Suppressor macrophage treated with lipopolysaccharide for 4 hours (primary cell): ENCODE measurements at places on chromosomes 2 and 18.

GRCh38 chr18:48842259-48843061 is 108.3 kb downstream of the SMAD7 start:
- DNase-seq = no peak

- DNase-seq = no peak
Measured at GRCh38 chr2:142307616-142308115, 176.8 kb upstream of the LRP1B start.

DNA sequence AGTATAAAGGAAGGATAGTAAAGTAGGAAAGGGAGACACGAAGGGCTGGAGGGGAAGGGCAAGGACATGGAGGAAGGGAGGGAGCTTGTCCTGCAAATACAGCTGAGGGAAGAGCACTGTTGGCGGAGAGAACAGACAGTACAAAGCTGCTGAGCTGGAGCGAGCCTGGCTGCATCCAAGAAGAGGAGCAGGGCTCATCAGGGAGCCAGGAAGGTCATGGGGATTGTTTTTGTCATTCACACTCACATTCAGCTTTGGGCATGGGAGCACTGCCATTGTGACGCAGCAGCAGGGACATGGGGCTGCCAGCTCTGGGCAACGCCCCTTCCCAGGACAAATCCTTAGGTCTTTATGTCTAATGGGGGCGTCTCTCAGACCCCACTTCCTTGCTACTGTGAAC is 125.1 kb downstream of the COPS8 start:
- DNase-seq = no peak

DNA sequence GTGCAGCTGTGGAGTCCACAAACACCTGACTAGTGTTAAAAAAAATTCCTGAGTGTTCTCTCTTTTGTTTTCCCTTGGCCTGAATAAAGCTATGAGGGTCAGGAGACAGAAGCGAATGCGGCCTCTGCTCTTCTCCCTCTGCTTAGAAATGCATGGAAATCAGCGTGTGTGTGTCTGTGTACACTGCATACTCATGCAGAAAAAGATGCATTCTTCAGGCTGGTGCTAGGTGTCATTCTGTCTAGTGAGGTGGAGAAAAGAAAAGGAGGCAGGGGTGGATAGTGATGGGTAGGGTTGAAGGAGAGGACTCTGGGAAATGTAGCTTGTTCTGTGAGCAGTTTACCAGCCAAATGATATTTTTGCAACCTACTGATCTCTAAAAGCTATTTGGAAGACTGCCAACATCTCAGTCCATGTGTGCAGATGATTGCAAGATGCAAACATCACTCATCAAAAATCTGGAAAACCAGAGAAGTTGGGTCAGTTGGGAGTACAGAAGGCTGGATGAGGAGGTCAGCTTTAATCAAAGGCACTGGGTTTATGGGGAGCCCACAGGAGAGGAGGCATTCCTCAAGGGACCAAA is 177.7 kb downstream of the INSIG2 start:
- no peak for DNase-seq

- DNase-seq = peak; percentile 92
Measured at GRCh38 chr2:174035981-174036742, 71.0 kb upstream of the SP3 start.

GRCh38 chr2:46943881-46944798 is 28.5 kb upstream of the MCFD2 start:
- DNase-seq = no peak

GRCh38 chr2:72919414-72920317 is 2.3 kb downstream of the EMX1 start:
- DNase-seq = no peak

DNA sequence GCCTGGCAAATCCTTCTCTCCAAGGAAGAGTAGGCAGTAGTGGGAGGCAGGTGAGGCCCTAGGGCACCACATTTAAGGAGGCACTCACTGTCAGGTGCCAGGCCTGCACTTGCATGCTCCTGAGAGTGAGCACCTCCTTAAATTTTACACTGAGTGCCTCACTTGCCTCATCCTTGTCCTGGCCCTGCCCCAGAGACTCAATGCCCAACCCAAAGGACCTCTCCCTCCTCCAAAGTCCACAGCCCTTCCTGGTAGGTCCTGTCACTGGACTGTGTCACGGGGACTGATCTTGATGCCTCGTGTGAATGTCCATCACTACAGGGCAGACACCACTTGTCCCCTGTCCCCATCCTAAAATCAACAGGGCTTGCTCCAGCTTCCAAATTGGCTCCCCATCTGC is 235.6 kb downstream of the ZBTB7C start:
- DNase-seq = no peak

DNA sequence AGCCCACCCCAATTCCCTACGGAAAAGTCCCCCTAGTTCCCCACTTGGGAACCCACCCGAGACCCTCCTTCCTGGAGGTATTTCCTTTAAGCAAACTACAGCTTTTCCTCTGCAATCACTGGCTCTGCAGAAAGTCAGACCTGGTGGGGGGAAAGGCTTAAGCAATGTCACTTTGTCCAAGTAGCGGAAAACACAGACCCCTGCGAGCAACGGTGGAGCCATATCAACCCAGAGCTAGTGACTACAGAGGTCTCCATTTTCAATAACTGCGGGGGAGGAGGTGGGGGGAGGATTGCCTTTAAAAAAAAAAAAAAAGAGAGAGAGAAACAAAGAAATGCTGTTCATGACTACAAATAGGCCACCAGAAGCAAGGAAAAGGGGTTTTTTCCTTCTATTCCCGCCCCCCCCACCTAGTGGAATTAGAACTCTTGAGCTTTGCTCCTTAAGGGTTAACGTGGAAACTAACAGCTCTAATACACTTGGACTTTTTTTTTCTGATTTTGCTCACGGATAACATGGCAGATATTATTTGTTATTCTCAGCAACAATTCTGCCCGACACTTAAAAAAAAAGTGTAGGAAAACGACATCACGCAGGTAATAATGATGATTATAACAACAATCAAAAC is 1.1 kb upstream of the FRZB start:
- DNase-seq = no peak

DNA sequence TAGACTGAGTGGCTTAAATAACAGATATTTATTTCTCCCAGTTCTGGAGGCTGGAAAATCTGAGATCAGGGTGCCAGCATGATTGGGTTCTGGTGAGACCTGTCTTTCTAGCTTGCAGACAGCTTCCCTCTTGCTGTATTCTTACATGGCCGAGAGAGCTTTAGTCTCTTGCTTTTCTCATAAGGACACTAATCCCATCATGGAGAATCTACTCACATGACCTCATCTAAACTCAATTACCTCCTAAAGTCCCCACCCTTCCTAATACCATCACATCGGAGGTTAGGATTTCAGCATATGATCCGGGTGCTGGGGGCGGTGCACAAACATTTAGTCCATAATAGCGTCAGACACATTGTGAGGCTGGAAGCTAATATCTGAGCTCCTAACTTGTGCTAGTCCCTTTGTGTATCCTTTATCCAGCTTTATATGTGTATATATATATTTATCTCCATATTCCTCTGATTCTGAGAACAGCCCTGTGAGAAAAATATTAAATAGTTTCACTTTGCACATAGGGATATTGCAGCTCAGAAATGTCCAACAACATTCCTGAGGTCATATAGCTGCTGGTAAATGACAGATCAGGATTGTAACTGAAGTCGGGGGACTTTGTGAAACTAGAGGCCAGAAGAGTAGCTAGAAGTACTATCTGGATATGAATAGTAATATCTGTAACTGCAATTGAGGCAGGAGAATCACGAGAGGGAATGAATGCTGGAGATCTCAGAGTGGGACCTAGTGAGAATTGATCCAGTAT is 28.9 kb downstream of the MARCHF4 start:
- DNase-seq = no peak

GRCh38 chr2:166081131-166081632 is 46.6 kb downstream of the SCN1A start:
- no peak for DNase-seq

GRCh38 chr18:6639305-6639704 is 90.2 kb upstream of the ARHGAP28 start:
- no peak for DNase-seq

- no peak for DNase-seq
Measured at GRCh38 chr18:46748466-46748865, 8.4 kb downstream of the ST8SIA5 start.
